Naive thymus-derived CD8-positive, alpha-beta T cell (primary cell): ENCODE measurements at places on chromosomes 7 and 10.

DNA sequence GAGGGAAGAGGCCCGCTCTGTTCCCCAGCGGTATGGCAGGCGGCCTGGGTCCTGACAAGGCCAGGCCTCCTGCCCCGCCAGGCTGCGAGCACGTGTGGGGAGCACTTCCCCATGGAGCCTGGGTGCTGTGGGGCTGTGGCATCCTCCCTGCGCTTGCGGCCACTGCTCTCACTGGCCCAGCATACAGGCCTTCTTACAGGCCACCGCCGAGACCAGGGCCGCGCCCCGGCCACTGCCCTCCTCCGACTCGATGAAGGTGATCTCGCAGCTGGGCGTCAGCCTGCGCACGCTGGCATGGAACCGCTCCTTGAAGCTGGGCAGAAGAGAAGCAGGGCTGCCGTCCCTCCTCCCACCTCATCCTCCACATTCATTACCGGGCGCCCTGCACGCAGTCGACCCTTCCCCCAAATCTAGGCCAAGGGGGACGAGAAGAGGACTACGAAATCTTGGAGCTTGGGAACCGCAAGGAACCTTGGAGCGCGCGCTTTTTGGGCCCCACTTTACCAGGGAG, 3.9 kb upstream of the MYL7 start:
- no peak for DNase-seq

DNA sequence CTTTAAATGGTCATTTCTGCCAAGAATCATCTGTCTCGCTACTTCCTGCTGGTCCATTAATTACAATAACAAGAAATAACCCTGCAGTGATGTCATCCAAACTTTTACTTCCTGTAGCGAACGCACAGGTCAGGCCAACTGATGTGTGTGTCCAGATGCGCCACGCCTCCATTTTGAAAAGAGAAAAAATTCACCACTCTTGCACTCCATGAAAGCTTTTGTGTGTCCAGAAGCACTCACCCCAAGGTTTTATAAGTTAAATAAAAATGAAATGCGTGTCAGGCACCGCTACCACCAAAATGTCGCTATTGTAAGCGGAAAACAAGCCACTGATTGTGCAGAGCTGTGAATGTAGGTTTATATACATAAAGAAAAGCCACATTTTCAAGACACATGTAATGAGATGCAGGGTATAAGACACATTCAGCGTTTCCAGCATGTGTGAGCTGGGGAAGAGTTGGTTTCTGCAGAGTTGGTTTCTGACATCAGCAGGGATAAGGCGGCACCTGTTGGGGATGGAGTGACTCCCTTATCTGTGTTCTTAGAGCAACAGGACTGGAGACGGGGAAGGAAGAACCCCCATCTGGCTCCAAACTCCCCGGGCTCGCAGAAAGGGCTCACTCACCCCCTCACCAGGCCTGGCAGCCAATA, 83.3 kb downstream of the CTBP2 start:
- DNase-seq = no peak

DNA sequence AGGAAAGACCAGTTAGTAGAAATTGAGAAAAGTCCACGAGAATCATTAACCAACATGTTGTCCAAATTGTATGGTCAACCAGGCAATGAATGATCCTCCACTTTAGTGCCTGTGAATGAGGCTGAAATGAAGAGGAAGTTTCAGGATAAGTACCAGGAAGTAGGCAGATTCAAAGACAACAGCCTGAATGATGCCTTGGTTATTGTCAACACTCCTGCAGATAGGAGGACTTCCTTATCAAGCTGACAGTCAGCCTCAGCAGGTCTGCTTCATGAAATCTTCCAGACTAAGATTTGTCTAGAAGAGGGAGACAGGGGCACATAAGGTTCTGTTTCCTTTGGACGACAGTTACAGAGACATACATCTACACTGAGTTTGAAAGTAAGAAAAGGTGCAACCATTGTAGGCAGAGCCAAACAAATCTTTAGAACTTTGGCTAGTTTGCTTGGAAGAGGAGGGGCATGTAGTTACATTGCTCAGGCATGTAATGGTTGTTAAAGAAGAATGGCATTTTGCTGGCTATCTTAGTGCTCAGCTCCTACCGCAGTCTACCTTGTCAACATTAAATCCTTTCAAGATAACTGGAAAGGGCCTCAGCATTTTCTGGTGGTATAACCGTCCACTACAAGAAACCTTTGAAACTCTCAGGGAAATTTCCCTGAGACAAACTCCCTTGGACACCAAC, 81.4 kb downstream of the ABI1 start:
- no peak for DNase-seq

DNA sequence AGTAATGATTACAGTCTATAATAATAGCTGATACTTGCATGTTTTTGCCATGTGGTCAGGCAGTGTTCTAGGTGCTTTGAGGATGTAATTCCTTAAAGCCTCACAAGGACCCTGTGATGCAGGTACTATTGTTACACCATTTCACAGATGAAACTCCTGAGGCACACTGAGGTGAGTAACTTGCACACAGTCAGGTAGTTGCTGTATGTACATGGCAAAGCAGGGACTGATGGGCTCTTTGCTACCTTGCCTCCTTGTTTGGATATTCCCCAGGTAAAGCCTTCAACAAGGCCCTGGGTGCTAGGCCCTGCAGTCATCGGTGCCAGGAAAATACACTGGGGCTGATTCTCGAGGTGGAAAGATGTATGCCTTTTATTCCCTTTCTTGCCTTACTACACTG, 317.5 kb downstream of the CXCL12 start:
- no peak for DNase-seq

DNA sequence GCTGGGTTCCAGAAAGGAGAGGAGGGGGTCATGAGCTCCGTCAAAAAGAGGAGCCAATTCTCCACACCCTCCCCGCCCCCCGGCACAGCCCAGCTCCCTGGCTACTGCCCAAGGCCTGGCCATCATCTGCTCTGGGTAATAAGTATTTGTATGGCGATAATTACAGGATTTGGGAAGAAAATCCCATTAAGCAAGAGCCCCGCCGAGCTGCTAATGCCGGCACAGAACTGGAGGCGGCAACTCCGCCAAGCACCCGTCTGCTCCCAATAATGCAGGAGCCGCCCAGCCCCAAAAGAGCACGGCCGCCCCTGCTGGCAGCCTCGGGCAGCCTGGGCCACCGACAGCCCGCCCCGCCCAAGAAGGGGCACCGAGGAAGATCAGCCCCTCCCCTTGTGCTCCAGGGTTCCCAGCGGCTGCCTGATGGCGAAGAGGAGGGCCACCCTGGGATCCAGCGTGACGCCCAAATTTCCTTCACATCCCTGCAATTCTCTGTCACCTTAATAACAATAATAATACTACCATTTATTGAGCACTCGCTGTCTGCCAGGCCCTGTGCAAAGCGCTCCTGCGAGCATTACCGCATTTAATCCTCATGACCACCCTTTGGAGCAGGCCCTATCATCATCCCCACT, 5.9 kb downstream of the SLIT1 start:
- no peak for DNase-seq

GRCh38 chr10:116353817-116354216, 29.6 kb downstream of the CCDC172 start:
- DNase-seq = no peak

GRCh38 chr10:34918776-34919315, 103.8 kb upstream of the PARD3 start:
- DNase-seq = no peak

DNA sequence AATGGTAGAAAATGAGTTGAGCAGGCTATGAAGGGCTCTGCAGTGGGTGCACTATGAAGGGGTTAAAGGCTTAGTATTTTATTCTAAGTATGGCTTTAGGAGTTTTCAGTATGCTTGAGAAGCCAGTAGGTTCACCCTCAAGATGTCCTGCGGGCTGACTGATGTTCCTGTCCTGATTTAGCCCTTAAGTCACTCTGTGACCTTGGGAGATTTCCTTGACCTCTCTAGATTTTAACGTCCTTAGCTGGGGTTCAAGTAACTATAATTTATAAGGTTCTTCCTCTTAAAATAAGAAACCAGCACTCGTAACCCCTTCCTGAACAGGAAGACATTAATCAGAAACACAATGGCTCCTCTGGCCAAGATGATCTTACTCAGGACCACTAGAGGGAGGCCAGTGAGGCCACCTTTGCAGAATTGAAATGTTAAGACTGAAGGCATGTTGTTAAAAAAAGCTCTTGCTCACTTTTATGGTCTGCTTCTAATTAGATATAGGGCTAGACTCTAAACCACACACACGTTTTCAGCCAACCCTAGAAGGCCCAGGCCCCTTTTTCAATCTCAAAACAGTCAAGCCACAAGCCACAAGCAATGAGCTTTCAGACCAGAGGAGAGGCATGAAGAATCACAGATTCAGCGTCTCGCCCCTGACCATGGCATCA, 41.9 kb downstream of the CDK1 start:
- DNase-seq = no peak
